ENCODE measurements at places on chromosomes 5 and 9.

DNA sequence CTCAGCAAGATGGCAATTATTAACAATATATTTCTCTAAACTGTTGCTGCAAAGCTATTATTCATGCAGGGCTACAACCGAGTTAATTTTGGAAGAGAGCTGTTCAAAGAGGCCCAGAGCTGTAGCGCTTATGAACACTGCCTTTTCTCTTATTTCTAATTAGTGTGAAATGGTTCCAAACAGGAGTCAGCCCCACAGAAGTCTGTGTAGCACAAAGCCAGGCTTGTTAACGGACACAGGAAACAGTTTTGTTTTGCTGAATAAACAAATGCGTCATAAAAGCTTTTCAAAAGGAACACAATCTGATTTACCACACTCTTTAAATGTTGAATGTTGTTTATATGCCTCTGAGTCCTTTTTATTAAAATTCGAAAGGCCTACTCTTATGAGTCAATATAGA is 396.5 kb downstream of the ANXA1 start:
- no peak for DNase-seq

DNA sequence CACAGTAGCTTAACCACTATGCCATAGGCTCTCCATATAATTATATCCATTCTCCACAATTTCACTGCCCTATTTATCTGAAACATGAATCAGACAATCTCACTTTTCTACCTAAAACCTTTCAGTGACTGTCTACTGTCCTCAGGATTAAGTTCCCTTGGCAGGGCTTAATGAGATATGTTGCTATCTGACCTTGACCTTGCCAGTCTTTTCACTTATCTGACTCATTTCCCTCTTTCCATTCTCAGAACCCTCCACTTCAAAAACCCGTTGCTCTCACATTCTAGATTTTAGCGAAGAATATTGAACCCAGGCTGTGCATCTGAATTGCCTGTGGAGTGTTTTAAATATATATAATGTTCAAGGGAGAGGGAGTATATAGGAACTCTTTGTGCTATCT is 452.1 kb upstream of the MPDZ start:
- DNase-seq: no peak

- DNase-seq: no peak
Observed at GRCh38 chr9:128945798-128946501, 1.5 kb downstream of the DOLK start.

DNA sequence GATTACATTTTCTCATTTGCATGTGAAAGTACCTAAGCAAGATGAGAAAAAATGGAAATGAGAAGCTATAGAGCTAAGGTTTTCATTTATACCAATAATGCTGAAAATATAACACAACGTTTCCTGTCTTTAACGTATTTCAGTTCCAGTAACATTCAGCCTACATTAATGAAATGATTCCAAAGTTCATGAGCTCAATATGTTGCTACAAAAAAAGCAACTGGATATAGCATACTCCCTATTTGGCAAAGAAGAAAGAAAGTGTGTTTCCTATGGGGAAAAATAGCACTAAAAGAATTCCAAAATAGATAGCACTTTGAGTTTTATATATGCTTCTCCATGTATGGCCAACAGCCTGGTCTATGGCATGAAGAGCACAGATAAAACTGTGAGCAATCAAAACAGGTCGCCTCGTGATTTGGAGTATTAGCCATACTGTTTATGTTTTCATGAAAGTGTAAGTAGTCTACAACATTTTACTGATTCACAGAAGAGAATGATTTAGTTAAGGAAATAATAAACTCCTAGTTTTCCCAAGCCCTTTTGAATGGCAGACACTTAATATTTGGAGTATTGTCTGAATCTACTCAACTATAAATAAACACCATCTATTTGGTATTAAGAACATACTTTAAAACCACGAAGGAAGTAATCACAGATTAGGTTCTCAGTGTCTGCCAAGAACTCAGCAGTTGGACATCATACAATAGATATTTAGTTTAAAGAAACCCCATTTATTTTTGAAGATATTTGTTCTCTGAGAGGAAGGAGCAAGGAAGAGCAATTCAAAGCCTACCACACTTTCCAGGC is 258.7 kb upstream of the RASA1 start:
- DNase-seq: no peak

DNA sequence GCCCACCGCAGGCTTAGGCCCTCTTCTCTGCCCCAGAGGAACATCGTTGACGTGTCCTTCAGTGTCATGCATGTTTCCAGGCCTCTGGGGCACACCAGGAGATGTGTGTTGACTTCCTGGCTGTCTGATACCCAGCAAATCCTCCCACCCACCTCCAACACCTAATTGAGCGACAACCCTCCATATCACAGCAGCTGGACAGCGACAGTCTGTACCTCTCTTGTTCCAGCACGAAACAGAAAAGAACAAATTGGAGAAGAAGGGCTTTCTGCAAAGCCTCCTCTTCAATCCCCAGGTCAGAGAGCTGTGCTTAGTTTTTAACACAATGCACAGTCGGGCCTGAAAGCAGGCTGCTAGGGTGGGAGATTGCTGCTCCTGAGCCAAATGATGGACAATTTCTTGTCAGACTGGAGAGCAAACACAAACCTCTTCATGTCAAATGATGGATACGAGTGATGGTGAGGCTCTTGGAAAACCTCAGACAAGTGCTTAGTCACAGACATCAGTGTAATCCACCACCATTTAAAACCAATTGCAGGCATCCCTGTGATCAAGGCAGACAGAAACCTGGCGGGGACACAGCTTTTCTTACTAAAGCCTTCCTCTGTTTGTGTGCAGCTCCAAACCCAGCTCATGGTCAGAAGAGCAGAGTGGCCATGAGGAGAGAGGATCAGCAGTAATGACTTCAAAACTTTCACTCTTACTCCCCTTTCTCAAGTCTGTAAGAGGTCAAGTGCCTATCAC is 110.6 kb downstream of the EBF1 start:
- no peak for DNase-seq

- no peak for DNase-seq
Observed at GRCh38 chr5:53873235-53873634, 312.8 kb downstream of the NDUFS4 start.

- no peak for DNase-seq
Observed at GRCh38 chr5:56693220-56693579, 122.1 kb upstream of the MAP3K1 start.

DNA sequence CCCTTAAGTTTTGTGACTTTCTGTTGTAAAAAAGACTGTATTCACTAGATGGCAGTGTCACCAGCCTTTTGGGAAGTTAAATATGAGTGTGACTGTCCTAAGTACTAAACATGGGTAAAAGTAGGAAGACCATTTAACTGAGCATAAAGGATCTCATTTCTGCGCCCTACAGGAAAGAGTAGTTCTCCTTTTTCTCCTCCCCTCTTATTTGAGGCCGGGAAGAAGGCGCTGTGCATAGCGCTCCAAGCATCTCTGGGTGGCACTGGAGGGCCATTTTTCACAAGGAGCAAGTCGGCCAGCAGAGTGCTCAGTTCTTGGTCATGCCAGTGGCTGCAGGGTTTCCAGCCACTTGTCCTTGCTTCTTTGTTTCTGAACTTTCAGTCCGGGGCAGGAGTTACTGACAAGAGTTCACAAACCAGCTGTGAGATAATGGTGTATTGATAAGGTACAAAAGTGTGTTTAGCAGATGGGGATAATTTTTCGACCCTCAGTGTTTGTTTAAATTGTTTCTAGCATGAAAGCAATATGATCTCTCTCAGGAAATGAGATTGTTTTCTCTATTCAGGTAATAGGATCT is 227.6 kb upstream of the DMRT1 start:
- peak; percentile 79 for DNase-seq

DNA sequence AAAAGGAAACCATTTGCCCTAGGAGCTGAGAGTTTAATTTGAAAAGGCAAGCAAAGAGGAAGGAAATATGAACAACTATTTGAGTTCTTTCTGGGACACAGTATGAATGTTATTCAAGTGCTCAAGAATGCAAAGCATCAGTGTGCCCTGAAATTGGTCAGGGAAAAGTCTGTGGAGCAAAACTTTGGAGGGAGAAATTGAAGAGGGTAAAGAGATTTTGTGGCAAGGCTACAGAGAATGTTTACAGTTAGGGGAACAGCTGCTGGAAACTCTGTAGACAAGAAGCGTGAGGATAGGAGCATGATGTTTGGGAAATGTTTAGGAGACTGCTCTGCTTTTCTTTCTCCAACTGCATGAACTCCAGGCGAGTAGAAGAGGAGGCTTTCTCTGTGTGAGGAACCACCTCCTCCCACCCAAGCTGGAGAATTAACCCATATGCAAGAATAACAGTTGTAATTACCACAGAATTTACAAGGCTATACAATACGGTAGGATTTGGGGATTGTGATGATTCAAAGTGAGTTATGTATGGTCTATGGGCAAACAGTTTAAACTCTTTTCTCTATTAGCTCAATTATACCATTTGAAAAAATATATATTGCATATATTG is 75.4 kb upstream of the IL7R start:
- DNase-seq: no peak

- DNase-seq: no peak
Observed at GRCh38 chr5:9037048-9037447, 508.8 kb downstream of the SEMA5A start.

GRCh38 chr9:115944166-115944948 is 209.2 kb upstream of the PAPPA start:
- DNase-seq: peak; percentile 16

DNA sequence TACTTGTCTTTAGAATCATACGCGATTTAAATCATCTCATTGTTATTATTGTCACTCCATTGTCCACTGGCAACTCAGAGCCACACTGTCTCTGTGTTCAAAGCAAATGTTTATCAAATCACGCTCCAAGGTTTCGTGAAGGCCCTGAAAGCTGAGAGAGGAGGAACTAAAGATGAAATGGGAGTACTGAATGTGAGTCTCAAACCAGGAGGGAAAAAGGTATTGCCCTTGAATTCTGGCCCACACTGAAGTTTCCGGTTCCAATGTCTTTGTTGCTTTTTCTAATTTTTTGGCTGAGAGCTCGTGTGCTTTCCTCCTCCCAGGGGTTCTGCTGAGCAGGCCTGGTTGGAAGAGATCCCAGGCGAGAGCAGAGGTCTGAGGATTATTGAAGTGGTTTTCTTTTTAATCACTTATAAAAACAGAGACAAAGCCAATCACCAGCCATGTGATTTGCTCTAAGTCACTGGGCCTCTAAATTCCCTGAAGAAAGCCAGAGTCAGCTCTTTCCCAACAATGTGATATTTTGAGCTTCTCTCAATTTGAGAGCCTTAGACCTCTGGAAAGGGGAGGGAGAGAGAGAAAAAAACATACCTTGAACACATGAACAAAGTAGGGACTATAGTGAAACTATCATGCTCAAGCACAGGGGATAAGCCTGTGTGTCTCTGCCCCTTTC is 420.8 kb upstream of the GRAMD2B start:
- peak; percentile 83 for DNase-seq

DNA sequence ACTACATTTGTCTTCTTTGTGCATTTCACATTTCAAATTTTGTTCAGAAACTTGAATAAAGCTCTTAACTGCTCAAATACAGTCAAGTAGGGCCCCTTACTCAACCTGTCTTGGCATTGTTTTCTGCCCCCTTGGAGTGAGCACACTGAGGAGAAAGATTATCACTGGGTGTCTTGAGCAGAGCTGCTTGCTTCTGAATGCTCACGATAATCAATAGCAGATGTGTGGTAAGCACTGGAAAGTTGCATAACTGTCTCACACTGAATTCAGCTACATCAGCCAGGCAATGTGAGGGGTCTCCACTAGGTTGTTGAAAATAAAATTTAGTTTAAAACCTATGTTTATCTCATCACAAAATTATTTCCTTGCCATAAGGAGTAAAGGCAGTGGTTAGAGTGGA is 7.8 kb upstream of the TNFAIP8 start:
- DNase-seq: no peak

- DNase-seq: peak; percentile 28
Observed at GRCh38 chr5:148913493-148913892, 87.1 kb downstream of the ADRB2 start.

DNA sequence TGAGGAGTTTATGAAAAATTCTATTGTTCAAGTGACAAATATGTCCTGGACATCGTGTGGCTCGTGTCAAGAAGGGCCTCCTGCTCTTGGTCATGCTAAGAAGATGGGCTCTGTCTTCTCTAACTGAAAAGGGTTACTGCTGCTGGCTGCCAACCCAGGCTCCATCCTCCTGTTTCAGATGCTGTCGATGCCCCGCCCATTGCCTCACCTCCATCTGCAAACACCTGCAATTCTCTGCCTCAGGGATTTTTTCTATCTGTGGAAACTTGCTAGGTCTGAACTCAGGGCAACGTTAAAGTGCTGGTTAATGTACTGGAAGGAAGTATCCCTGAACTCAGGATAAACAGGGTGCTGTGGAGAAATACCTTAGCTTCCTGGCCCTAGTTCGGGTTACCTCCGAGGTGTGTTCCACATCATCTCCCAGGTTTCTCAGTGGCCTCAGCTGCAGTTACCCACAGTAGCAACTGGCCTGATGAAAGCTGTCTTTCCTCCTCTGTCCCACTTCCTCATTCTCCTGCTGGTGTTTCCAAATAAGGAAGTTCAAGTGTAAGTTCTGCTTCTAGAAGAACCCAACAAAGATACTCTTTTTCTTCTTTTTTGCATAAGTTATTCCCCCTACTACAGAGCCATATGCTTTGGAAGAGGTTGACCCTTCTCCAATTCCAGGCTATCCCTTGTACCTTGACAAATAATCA is 151.7 kb upstream of the SMIM23 start:
- DNase-seq: no peak

DNA sequence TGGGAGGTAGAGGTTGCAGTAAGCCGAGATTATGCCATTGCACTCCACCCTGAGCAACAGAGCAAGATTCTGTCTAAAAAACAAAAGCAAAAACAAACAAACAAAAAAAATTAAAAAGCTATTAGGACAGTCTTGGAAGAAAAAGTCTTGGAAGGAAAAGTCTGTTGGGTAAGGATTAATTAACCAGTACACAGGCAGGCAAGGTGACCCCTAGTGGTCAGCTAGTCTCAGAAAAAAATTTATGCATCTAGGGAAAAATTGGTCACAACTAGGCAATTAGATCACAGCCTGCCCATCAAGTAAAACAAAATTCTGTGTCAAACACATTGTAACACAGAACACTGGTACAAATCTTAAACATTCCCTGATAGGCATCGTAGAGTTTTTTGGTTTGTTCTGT is 6.7 kb upstream of the ANKRD18B start:
- DNase-seq: peak; percentile 57

GRCh38 chr5:106759581-106759980 is 911.2 kb downstream of the EFNA5 start:
- no peak for DNase-seq

DNA sequence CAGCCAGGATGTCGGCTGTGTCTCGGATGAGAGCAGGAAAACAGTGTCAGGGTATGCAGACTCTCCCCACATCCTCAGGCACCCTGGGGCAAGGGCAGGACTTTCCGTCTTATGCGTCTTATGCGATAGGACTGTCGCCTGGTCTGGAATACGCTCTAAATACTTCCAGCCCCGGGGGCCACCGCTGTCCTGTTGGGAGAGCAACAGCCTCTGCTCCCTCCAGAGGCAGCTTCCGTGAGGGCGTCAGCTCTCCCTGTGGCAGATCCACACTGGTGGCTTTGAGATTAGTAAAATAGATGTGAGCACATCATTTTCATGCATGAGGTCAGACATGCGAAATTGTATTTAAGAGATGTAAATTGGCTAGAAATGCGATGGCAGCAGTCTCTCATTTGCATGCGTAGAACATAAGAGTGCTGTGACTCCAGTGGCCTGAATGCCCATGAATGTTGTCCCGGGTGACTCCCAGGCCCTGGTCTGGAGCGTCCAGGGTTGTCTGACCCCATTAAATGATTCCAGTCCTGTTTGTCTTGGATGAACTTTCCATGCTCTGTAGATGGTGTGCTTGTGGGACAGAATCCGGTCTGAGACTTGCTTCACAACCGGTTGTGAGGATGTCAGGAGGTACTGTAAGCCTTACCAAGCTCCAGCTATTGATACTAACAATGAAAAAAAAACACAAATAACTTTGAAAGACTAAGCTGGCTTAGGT is 228.2 kb downstream of the SYK start:
- no peak for DNase-seq

GRCh38 chr9:14270358-14271092 is 43.4 kb downstream of the NFIB start:
- DNase-seq: no peak
